HFF-Myc (cell line): ENCODE measurements at places on chromosomes 7 and 10.

GRCh38 chr7:34889951-34890350 lies 147.3 kb downstream of the DPY19L1 start:
- no peak for DNase-seq

- DNase-seq: no peak
Measured at GRCh38 chr7:3605222-3605621, 304.2 kb downstream of the SDK1 start.

DNA sequence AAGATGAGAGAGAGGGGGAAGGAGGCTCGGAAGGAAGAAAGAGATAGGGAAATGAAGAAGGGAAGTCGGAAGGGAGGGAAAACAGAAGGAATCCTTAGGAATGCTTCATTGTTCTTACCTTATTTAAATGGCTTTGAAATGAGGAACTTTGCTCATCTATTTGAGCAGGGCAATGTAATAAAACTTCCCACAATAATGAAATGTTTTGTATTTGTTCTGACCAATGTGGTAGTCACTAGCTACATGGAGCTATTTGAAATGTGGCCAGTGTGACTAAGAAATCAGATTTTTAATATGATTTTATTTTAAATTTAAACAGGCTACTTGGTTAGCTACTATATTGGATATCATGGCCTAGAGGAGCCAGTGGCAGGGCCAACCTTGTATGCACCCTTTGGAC lies 510.6 kb downstream of the HTR7 start:
- DNase-seq: no peak

GRCh38 chr7:123876557-123877256 lies 31.7 kb downstream of the HYAL4 start:
- no peak for DNase-seq

GRCh38 chr7:27000496-27000895 lies 95.3 kb downstream of the HOXA1 start:
- no peak for DNase-seq

GRCh38 chr7:135855846-135856245 lies 107.2 kb upstream of the FAM180A start:
- DNase-seq: peak; percentile 17
